ENCODE measurements at places on chromosomes 16 and 17.
A peak's percentile ranks its signal among the peaks of the same experiment; 100 is the strongest.

DNA sequence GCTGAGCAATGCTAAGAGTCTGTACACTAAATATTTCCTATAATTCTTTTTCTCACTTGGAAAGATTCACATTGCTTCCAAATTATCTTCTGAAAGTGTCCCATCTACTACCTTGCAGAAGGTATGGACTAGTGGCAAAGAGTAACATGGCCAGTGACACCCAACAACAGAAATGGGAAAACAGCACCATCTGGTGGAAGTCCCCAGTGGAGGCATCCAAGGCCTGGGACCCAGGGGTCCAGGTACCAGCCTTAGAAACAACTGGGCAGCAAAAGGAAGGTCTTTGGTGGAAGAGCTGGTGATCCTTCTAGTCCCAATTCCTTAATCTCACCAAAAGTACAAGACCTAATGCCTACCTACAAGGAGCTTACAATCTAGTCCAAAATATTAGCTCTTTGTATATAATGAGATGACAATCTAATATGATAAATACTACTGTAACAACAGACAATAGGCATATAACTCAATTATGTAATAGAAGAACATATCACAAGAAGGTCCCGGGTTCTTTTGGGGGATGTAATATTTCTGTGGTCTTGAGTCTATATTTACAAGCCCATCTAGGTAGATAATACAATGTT is 55.3 kb downstream of the SKAP1 start:
- peak; percentile 85 for DNase-seq

GRCh38 chr17:4544135-4544950 is 10.8 kb downstream of the MYBBP1A start:
- no peak for DNase-seq

- peak; percentile 74 for DNase-seq
These were observed at the start of gene MT1M for GRCh38 chr16:56632156-56632847. Gene MT1M, plus strand, starts transcription at chr16:56632659. Its CDS starts 73 bp downstream, at chr16:56632732.

DNA sequence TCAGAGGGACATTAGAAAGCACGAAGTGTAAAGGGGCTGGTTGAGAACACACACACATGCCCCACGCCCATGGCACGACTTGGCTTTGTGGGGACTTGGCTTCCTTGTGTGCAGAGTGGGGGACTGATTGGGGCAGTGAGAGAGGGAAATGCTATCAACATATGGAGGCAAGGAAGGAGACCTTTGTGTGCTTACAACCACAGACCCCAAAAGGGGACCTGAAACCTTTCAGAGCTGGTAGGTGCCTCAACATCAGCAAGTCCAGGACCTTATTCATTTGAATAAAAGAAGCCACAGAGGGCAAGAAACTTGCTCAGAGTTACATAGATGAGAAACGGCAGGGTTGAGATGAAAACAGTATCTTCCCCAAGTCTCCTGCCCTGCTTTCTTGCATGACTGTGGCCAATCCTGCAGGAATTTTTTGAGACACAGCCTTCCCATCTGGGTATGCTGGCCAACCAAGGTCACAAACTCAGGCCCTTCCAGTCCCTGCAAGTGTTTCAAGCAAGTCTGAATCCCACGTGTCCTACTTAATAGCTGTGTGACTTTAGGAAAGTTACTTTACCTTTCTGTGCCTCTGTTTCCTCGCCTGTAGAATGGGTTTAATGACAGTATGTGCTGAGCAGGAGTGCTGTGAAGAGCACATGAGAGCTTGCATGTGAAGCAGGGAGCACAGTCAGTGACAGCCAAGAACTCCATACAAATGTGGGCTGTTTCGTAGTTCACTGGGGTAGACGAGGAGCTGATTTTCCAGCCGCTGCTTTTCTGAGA is 26.2 kb downstream of the C16orf78 start:
- DNase-seq: no peak

DNA sequence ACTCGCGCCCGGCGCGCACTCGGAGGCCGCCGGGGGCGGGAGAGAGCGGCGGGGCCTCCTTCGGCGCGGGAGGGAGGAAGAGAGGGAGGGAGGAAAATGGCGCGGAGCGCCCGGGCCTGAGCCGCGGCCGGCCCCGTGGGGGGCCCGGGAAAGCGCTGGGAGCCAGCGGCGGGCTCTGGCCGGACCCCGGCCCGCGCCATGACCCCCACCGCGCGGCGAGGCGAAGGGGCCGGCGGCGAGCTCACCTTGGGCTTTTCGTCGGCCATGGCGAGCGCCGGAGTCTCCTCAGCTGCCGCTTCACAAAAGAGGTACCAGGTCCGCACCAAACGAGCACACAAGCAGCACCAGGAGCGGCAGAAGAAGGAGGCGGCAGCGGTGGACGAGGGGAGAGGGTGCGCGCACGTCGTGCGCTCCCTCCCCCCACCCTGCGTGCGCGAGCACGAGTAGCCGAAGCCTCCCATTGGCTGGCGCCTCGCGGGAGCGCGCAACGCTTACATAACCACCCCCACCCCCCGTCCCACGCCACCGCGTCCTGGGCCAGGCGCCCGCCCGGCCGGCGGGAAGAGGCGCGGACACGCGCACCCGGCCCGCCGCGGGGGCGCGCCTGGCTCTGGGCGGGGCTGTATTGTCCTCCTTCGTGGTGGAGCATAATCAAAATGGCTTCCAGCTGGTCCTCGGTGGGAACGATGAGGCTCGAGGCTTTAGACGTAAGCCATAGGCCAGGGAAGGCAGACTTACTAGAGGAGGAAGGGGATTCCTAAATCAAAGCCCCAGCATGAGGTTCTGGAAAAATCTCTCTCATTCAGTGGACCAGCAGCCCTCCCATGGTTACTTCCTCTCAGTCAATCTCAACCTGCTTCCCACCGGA is at the start of gene SUMO2:
SUMO2 (minus strand) TSS at position 391 of the 868 bp plus-strand sequence; CDS start at position 266, 125 bp downstream.
- peak; percentile 97 for DNase-seq

GRCh38 chr16:82136956-82137821 is 32.8 kb downstream of the MPHOSPH6 start:
- no peak for DNase-seq

GRCh38 chr17:1351971-1352370 is 48.1 kb downstream of the YWHAE start:
- no peak for DNase-seq

- DNase-seq: no peak
These were observed 164.8 kb downstream of the CMIP start for GRCh38 chr16:81609323-81609892.

DNA sequence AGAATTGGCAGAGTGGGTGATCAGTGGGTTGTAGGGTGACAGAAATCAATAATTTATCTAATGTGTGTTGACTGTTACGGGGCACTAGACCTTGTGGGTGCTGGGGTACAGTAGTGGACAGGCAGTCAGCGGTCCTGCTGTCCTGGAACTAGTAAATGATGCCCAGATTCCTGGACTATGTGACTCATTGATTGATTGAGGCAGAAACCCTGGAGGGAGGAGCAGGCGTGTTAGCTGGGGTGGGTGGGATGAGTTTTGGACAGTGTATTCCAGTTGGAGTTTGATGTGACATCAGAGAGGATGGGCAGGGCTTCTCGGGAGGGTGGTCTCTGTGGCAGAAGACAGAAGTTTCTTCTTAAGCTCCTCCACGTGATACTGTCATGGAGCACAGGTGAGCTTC is 24.4 kb downstream of the PRMT7 start:
- no peak for DNase-seq

- peak; percentile 55 for DNase-seq
These were observed 4.4 kb downstream of the BAHCC1 start for GRCh38 chr17:81399481-81400153.

GRCh38 chr17:37527249-37527851 is 37.7 kb downstream of the DUSP14 start:
- peak; percentile 92 for DNase-seq
